ENCODE measurements at places on chromosomes 7 and 10.

DNA sequence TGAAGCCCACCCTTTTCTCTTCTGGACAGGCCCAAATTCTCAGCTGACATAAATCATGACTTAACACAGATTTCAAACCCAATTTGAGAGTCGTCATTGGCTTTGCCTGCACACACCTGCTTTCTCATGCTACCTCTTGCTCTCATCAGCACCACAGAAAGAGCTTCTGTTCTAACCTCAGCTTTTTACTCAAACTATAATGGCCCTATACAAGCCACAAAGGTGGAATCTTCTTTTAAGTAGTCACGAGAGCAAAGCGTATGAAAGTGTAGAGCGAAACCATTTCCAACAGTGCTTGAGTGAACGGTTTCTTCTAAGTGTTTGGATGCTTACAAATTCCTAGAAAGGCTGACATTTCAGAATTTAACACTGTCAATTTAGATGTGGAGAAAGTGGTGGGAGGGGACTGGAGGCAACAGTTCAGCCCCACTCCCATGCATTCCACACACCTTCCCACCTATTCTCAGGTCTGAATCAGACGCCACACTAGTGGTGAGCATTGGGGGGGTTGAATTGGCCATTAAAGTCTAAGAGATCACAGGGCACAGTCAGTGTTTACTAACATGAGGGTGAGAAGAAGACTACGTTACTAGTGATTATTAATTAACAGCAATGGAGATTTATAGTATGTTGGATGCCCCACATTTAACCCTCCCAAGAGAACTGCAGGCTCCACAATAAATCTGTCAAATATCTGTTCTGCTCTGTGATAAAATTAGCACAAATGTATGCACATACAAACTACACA, 114.0 kb downstream of the PRKCQ start:
- no peak for DNase-seq

- no peak for DNase-seq
Observed at GRCh38 chr10:94343151-94343550, 19.6 kb downstream of the NOC3L start.

DNA sequence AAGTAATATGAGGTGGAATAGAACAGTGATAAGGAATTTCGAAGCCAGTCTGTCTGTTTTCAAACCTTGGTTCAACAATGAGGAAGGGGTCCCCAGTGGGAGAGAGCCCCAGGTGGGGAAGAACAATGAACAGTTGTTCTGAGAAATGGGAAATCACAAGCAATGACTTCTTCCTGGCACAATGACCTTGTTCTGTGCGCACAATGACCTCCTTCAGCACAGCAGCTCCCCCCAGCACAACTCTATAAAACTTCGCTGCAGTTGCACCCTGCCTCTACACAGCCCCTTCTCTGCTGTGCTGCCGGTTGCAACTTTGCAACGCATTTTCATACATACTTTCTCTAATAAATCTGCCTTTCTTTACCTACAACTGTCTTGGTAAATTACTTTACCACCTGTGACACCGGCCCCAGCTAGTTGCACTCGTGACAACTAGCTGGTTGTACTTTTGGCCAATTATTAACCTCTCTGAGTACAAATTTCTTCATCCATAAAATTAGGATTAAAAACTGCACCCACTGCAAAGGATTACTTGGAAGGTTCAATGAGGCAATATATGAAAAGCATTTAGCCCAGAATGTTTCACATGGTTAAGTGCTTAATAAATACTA, 40.5 kb downstream of the ASB4 start:
- no peak for DNase-seq

GRCh38 chr7:4824120-4824775, 37.6 kb downstream of the PAPOLB start:
- DNase-seq: no peak

DNA sequence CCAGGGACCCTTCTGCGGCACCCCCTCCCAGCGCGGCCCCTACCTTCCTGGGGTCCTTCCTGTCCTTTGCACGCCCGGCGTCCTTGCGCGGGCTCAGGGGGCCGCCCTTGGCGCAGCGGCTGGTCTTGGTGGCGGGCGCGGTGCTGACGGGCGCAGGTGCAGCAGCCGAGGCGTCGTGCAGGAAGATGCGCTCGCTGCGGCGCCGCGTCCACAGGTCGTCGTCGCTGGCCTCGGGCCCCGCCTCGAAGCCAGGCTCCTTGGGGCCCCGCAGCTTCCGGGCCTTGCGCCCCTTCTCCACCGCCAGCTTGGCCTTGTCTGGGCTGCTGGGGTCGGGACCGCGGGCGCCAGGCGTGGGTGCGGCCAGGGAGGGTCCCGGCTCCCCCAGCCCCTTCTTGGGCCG, 49.8 kb downstream of the SLC29A4 start:
- no peak for DNase-seq

DNA sequence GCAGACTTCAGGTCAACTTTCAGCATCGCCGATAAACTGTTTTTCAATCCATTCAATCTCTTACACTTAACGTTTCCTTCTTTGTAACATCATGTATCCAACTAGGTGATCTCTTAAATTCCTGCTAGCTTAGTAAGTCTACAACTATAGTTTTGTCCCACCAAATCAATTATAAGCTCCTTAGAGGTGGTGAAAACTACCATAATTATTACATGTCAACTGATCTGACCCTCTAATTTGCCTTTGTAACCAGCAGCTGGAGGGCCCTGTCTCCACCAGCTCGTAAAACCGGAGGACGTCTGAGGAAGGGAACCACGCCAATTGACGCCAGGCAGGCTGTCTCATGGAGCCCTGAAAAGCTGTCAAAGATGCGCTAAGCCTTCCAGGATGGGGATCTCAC, 113.4 kb downstream of the ABCC2 start:
- no peak for DNase-seq

DNA sequence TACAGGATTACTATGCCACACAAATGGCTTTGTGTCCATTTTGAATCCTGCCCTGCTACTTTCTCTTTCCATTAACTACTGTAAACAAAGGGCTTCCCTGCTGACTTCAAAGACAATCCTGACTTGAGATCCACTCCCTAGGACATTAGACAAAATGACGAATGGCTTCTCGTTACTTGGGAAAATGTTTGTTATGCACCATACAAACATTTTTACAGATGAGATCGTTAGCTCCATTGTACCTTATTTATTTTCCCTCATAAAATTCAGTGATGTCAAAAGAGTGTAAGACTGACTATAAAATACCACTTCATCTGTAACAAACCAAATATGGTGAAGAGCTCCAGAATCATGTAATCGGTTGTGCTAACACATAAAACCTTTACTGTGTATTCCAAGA, 121.8 kb downstream of the CD36 start:
- no peak for DNase-seq

DNA sequence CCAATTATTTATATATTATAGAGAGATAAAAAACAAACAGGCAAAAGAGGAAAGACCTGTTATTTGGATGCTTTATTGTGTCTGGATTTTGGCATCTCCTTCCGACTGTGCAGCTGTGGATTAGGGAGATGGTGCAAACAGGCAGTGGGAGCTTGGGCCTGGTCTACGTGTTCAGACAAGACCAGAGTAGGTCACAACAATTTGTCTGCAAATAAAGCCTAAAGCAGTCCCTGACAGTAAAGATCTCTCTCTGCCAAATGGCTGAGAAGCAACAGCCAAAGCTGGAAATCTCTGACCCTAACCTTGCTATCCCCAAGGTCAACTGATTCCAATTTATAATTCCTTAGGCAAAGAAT, 82.0 kb downstream of the ABLIM1 start:
- no peak for DNase-seq

- DNase-seq: no peak
Observed at GRCh38 chr7:157686285-157686894, 349.6 kb downstream of the DNAJB6 start.

- DNase-seq: no peak
Observed at GRCh38 chr7:7816084-7816483, 97.7 kb upstream of the RPA3 start.

DNA sequence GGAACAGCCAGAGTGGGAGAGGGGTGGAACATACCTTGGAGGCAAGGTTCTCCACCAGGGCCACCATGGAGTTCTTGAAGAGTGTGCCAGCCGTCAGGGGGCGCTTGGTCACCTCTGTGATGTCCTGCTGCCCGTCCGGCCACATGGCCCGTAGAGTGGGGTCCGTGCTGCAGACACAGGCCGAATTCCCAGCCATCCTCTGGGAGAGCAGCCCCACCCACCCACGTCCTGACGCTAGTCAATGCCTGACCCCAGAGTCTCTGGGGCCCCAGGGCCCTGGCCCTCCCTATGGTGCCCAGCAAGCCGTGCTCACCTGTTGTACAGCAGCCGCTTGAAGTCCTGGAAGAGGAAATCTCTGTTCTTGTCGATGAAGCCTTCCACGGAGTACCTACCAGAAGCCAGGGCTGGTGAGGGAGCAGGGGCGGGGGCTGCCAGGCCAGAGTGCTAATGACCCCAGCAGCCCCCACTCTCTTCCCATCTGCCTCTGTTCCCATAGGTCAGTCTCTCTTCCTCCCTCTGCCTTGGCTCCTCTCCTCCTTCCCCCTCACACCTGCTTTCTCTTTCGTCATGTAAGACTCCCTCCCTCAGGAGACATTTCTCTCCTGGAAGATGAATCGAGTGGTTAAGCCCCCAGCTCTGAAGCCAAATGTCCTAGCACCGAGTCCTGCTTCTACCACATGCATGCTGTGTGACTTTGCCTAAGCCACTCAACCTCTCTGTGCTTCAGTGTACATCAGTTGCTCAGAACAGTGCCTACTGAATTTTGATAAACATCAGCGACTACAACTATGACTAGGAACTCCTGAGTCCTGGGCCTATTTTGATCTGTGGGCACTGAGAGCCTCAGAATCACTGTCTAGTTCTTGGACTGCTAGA, 11.0 kb downstream of the MYO1G start:
- no peak for DNase-seq

GRCh38 chr7:108156897-108157605, 26.9 kb upstream of the LAMB4 start:
- no peak for DNase-seq

GRCh38 chr10:60384708-60385398, 4.8 kb downstream of the ANK3 start:
- no peak for DNase-seq

GRCh38 chr10:37684765-37685164, 172.6 kb downstream of the ZNF248 start:
- no peak for DNase-seq

- DNase-seq: no peak
Observed at GRCh38 chr10:127299956-127300689, 103.7 kb upstream of the INSYN2A start.

DNA sequence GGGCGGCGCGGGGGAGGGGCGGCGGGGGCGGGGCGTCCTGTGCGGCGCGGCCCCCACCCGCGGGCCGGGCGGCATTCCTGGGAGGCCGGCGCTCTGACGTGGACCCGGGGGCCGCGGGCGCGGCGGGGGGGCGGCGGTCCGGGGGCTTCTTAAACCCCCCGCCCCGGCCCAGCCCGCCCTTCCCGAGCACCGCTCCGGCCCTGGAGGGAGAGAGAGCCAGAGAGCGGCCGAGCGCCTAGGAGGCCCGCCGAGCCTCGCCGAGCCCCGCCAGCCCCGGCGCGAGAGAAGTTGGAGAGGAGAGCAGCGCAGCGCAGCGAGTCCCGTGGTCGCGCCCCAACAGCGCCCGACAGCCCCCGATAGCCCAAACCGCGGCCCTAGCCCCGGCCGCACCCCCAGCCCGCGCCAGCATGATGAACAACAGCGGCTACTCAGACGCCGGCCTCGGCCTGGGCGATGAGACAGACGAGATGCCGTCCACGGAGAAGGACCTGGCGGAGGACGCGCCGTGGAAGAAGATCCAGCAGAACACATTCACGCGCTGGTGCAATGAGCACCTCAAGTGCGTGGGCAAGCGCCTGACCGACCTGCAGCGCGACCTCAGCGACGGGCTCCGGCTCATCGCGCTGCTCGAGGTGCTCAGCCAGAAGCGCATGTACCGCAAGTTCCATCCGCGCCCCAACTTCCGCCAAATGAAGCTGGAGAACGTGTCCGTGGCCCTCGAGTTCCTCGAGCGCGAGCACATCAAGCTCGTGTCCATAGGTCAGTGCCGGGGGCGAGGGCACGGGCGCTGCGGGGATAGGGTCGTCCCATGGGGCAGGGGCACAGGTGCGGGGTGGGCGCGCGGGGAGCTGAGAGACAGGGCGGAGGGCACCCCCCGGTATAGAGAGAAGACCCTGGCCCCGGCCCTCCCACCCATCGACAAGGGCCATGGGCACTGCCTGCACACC, at the start of gene FLNC:
Gene FLNC (plus strand): TSS at position 176 of the 947 bp plus-strand sequence. CDS start 232 bp downstream, at position 408.
- DNase-seq: peak; percentile 13

GRCh38 chr7:158028971-158029370, 558.7 kb downstream of the PTPRN2 start:
- no peak for DNase-seq

DNA sequence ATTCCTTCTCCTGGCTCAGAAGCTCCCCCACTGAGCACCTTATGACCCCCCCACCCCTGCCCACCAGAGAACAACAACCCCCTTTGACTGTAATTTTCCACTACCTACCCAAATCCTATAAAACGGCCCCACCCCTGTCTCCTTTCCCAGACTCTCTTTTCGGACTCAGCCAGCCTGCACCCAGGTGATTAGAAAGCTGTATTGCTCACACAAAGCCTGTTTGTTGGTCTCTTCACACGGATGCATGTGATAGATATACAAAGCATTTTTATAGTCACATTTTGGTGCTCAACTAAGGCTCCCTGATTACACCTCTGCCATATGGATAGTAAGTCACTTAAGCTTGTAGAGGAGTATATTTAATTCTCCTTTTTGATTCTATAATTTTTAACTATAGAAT, 985.8 kb downstream of the REEP3 start:
- no peak for DNase-seq
